ENCODE measurements at places on chromosomes 11 and 22. TPM values are rescaled to one million over a fixed set of nuclear protein-coding genes. Genes with fewer than 3 reads are reported as not detected.

The MPPED1 gene
- total RNA-seq = not detected

The ASCL2 gene
- total RNA-seq = 0.80 TPM

The RFPL3 gene
- total RNA-seq = not detected

DNA sequence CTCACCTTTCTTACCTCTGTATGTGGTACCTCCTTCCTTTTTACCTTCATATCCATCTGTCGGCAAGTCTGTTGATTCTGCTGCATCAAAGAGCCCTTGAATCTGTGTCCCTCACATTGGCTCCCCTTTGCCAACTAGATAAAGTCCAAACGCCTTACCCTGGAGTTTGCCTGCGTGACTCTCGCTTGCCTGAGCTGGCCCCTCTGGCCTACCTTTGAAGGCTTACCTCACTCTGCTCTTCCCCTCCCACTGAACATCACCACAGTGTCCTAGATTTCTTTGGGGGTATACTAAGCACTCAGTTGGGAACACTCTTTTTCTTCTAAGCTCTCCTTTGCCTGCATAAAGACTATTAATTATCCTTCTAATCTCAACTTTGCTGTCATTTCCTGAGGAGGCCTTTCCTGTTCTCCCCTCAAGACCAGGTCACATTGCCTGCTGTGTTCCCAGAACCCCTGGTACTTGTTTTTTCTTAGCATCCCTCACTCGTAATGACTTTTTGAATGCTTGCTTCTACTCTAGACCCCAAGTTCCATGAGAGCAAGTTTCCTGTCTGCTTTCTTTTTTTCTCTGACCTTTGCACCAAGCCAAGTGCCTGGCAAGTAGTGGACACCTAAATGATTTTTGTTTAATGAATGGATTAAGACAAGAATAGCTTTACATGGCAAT is 67.8 kb upstream of the ADORA2A start:
- no peak for DNase-seq

- no peak for DNase-seq
Observed at GRCh38 chr11:83847467-83848034, 561.4 kb upstream of the CCDC90B start.

- peak; percentile 52 for DNase-seq
Observed at GRCh38 chr11:122202951-122203456, 87.0 kb upstream of the BLID start.

GRCh38 chr11:18588297-18589252 is at the start of gene UEVLD:
TSS of gene UEVLD (minus strand) at chr11:18588734. CDS start at chr11:18588654, 80 bp downstream.
- DNase-seq = peak; percentile 75

DNA sequence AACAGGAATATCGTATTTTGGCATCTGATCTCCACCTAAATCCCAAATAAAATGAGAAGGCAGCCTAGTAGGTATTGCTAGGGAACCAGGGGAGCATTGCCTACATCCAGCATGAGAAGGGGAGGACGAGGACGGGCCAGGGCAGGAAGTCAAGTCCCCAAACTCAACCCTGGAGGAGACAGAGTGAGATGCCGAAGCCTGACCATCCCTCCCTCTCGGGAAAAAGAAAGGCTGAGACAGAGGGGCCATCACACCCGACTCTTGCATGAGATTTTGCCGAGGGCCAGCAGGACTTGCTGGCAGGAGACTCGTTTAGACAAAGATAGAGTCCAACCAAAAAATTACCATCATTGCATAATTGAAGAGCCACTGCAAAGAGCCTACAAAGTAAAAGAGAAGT is 50.2 kb upstream of the SPATA19 start:
- DNase-seq = no peak

- no peak for DNase-seq
Observed at GRCh38 chr11:108496643-108497256, 1.4 kb downstream of the POGLUT3 start.

DNA sequence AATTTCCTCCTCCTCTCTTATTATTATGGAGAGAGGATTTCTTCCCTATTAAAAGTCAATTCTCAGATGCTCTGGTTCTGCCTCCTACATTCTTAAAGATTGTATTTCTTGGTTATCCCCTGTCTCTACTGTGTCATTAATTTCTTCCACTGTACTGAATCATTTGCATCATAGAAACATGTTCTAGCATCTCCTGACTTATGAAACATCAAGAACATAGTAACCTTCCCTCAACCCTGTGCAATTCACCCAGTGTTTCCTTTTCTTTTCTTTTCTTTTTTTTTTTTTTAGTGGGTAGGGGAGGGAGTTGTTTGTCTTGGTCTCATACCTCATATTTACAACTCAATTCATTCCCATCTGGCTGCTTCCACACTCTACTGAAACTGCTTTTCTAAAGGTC is 288.0 kb upstream of the PLET1 start:
- DNase-seq = no peak

Measured in activated naive CD8-positive, alpha-beta T cell treated with anti-CD3 and anti-CD28 coated beads, Interleukin-2, amount 10 ng/mL, durations not matched to agents 7 days and 5 days (primary cell).